ENCODE measurements at places on chromosomes 4 and X. TPM values are rescaled to one million over a fixed set of nuclear protein-coding genes. Genes with fewer than 3 reads are reported as not detected.

The ASB9 gene
- total RNA-seq, result not detected

The OTC gene
- not detected for total RNA-seq

The PPM1K gene
- total RNA-seq, result 21.2 TPM

The NAP1L3 gene
- not detected for total RNA-seq

The MAGED4B gene
- total RNA-seq, result 32.8 TPM

DNA sequence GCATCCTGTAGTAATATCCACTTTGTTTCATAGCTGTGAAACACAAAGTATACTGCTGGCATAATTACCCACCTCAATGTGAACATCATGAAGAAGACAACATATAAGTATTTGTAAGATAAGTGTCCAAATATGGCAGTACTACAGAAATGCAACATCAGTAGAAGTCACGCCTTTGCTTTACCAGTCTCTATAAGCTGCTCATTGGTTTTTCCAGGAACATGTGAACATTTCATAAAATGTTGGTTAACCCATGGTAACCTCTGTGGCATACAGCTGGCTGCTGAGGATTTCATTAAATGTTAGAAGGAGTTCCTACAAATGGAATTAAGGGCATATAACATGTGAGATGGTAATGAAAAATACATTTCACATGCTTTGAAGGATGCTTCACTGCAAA lies 77.6 kb downstream of the PPP3CA start:
- DNase-seq, result no peak

DNA sequence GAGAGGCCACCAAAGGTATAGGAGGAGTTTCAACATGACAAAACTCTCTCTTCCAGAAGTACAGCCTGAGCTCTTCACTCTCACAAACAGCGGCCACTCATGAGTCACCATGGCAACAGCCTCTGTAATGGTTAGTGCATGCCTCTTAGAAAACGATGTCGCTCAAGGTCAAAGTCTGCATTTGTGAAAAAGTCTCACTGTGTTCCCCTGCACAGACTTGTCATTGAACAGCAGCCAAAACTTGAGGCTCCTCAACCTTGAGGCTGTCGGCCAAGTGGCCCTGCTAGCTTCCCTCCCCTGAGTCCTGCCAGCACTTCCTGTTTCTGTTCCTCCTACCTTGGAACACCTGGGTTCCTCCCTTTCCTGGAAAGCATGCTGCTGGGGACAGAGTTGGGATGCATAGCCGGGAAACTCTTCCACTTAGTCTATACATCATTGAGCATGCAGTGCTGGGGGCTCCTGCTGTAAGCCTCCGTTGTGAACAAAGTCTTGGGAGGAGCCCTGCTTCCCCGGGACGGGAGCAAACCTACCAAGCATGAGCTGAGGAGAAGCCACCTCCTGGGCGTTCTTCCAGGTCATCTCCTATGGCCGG lies 66.6 kb downstream of the ING2 start:
- no peak for DNase-seq
